ENCODE measurements at places on chromosomes 13 and 19.
A peak's percentile ranks its signal among the peaks of the same experiment; 100 is the strongest.

DNA sequence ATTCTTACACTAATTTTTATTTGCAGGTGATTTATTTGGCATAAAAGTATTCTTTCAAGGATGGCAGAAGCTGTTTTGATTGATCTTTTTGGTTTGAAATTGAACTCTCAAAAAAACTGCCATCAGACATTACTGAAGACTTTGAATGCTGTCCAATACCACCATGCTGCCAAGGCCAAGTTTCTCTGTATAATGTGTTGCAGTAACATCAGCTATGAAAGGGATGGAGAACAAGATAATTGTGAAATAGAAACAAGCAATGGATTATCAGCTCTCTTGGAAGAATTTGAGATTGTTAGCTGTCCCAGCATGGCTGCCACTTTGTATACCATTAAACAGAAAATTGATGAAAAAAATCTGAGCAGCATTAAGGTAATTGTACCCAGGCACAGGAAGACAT, 1.2 kb downstream of the LACC1 start:
- DNase-seq, result peak; percentile 43

- no peak for DNase-seq
Observed at GRCh38 chr13:38394777-38395496, 45.3 kb downstream of the UFM1 start.

DNA sequence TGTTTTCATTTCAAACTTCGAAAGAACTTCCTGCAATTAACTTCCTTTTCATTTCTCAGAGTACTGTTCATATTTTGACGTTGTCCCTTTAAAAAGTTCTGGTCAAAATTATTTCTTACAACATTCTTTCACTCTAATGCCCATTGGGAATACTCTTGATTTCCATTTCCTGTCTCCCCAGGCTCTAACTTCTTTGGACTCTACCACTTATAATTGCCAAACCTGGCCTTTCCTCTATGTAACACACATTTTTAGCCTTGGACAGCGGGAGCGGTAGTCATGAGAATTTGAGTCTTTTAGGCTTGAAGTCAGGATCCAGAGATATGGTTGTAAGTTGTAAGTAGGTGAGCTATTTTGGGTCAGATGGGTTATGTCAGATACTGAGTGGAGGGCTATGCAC, 163.5 kb upstream of the SPRY2 start:
- DNase-seq, result no peak

GRCh38 chr13:73339086-73339485, 280.3 kb downstream of the KLF5 start:
- DNase-seq, result no peak

GRCh38 chr13:33110713-33111413, 94.6 kb downstream of the KL start:
- no peak for DNase-seq

GRCh38 chr13:30618186-30618929, 638 bp downstream of the USPL1 start:
- DNase-seq, result peak; percentile 28

DNA sequence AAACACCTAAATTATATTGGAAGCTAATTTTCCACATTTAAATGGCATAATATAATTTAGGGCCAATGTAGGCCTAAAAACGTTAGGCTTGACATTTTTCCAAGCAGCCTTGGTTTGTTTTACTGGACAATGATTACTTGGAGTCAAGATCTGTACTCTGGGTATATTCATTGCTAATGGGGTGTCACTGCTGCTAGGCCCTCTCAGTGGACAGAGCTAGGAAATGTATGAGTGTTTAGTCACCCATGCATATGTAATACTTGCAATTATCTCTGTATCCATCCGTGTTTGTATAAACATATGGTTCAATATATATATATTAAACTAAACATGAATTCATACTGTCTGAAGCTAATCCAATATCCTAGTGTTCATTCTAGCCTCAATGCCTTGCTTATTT, 598.1 kb downstream of the DCT start:
- DNase-seq, result no peak

- no peak for DNase-seq
Observed at GRCh38 chr13:67258482-67258881, 28.3 kb upstream of the PCDH9 start.

DNA sequence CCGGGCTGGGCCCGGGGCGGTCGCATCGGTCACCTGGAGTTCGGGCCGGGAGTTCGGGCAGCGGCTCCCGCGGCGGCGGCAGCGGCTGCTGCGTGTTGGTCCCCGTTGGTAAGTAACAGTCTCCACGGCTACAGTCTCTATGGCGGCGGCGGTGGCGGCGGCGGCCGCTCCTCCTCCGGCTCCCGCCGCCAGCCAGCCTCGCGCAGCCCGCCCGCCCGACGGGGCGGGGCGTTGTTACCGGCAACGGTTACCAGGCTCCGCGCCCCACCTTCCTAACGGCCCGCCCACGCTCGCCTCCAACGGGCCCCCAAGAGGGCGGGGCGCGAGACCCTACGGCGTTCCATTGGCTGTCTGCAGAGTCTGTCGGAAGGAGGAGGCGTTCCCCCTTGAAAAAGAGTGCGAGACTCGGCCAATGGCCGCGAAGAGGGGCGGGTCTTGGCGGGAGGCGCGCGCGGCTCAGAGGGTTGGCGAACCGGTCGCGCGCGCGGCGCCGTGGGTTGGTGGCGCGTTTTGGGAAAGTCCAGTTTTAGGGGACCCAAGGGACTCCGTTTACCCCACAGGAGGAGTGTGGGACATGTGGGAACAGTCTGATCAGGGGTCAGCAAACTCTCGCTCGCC, at the start of gene RFX2:
TSS of gene RFX2 (minus strand) at position 141 of the 618 bp plus-strand sequence. CDS start 63,004 bp downstream, outside the sequence.
- peak; percentile 99 for DNase-seq

DNA sequence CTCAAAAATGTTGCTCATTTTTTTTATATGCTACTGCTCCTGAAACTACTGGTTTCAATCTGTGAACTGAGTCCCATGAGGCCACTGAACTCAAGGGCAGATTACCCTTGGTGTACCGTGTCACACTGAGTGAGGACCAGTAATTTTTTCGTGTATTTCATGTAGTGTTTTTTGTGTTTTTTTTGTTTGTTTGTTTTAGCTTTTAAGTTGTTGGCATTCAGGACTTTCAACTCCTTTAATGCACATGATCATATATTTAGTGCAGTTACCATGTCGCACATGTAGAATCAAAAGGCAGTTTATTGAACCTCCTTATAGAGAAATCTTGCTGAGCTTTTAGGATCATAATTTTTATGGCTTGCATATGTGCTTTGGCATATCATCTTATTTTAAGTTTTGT, 58.0 kb downstream of the TPT1 start:
- no peak for DNase-seq

DNA sequence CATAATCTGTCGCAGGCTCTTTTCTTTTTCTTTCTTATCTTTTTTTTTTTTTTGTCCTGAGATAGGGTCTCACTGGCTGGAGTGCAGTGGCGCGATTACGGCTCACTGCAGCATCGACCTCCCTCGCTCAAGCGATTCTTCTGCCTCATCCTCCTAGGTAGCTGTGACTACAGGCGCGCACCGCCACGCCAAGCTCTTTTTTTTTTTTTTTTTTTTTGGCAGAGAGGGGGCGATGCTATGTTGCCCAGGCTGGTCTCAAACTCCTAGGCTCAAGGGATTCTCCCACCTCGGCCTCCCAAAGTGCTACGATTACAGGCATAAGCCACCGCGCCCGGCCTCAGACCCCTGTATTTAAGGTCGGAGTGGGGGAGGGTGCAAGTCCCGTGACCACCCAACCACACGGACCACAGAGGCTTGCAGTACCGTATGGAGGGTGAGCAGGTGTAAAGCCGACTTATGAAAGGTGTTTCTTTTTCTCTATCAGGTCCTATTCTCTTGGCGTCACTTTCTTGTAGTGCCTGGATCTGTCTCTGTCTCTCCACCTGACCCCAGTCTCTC, 2.0 kb downstream of the PHLDB3 start:
- DNase-seq, result no peak

DNA sequence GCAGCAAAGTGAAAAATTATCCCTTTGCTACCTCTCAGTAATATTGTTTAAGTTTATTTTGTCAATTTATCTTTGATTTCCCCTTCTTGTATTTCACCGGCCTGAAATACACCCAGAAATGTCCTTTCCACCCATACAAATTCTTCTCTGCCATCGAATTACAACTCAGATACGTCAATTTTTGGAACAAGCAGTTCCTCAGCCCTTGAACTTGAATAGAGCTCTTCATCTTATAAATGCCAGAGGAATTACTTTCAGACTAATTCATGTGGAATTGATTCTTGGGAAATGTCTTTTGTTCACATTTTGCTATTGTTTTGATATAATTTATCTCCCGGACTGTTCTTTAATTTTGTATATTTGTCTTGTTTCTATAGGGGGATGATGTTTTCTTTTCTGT, 1359.3 kb upstream of the MIR17HG start:
- DNase-seq, result no peak

All from Ammon's horn (tissue), 1 donor.